ENCODE measurements at places on chromosomes 16 and 17.

GRCh38 chr16:82192665-82193064, 22.6 kb upstream of the MPHOSPH6 start:
- DNase-seq: no peak

- no peak for DNase-seq
Observed at GRCh38 chr16:88197481-88198456, 185.0 kb upstream of the ZNF469 start.

- peak; percentile 38 for DNase-seq
Observed at GRCh38 chr17:32253117-32253611, 12.5 kb upstream of the RHBDL3 start.

DNA sequence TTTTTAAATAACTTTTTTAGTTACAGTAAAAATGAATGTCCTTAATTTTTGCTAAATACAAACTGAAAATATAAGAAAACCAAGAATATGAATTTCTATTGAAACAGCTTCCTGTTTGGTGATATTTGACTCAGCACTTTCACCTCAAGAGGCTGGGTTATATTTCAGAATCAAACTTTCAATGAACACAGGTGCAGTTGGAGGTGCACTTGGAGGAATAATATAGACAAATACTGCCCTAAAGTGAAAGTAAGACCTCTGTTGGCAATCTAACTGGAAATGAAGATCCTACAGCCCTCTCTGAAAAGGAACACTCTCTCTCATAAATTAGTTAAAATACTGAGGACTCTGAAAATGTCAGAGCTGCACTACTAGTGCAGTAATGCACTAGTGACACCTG, 106.2 kb downstream of the BRIP1 start:
- DNase-seq: no peak
